IMR-90 (cell line): ENCODE measurements at places on chromosomes 3 and 15. TPM values are rescaled to one million over a fixed set of nuclear protein-coding genes. Genes with fewer than 3 reads are reported as not detected.

The CPLX3 gene
- polyA plus RNA-seq = not detected in 2 replicates

The LOXL1 gene
- 311 and 332 TPM in 2 replicates for polyA plus RNA-seq

The LMAN1L gene
- polyA plus RNA-seq = not detected in 2 replicates

The RHOV gene
- polyA plus RNA-seq = 0.07 and 0.10 TPM in 2 replicates

The GFM1 gene
- polyA plus RNA-seq = 9.9 and 12.4 TPM in 2 replicates

The RTP3 gene
- 0.10 and 0.26 TPM in 2 replicates for polyA plus RNA-seq

The CISH gene
- 4.0 and 4.6 TPM in 2 replicates for polyA plus RNA-seq

The BAHD1 gene
- 8.1 and 8.7 TPM in 2 replicates for polyA plus RNA-seq

The CEP19 gene
- polyA plus RNA-seq = 0.98 and 1.4 TPM in 2 replicates

DNA sequence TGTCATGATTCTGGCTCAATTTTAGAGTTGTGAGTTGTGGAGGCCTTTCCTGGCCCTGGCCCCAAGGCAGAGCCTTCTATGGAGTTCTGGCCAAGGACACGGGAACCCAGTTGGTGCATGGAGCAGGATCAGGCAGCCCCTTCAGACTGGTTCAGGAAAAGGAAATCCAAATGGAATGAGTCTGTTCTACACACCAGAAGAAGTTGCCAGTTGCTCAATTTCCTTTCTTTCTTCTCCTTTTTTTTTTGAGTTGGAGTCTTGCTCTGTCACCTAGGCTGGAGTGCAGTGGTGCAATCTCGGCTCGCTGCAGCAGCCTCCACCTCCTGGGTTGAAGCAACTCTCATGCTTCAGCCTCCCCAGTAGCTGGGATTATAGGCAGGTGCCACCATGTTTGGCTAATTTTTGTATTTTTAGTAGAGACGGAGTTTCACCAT is 28.9 kb upstream of the BHLHE40 start:
- no peak for DNase-seq

DNA sequence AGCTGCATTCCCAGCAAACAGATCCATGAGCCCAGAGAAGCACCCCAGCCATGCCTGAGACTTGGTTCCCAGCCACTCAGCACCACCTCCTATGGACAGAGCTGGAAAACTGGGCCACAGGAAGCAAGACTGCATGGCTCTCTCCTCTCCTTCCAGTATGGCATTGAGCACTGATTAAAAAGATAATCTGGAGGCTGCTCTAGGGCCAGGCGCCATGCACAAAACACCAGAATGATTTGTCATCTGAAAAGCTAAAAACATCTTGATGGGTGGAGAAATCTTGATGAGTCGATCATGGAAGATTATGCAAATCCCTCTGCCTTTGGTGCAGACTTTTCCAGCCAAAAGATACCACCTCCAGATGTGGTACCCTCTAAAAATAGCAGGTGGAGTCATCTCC is 62.7 kb upstream of the MRPS22 start:
- DNase-seq = no peak

GRCh38 chr15:82808634-82809041 is 790 bp upstream of the WHAMM start:
- DNase-seq = no peak

DNA sequence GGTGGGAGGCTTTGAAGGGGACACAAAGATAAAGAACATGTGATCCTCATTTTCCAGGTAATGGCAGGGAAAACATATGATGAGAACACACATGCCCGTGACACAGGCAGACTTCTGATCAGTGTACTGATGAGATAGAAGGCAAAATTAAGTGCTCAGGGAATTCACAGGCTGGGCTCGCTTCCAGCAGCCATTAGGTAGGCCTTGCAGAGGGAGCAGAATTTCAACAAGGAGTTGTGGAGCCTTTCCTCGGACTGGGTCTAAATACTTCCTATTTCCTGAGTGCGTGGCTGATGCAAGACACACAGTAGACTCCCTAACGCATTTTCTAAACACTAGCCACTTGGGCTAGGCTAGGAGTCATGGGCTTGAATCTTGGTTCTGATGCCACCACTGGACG is 74.0 kb upstream of the ETV5 start:
- DNase-seq = no peak

DNA sequence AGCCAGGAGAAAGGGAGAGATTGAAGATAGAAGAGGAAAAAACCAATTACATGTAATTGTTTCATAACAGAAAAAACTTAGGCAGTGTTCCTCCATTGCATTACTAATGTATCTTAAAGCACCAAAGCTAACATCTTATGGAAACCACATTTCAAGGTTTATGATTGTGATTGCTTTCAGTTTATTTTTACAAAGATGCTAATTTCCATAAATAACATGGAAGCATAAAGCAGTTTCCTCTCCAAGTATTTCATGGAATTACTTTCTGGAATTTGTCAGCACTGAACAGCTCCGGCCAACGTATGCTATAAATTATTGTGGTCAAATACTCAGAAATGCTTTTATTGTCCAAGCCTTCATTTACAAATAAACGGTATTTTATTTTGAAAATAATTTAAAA is 11.6 kb downstream of the ADAMTSL3 start:
- no peak for DNase-seq
